ENCODE measurements at places on chromosomes 3 and 15.

GRCh38 chr3:18411541-18411940 lies 13.6 kb downstream of the SATB1 start:
- DNase-seq, result no peak

DNA sequence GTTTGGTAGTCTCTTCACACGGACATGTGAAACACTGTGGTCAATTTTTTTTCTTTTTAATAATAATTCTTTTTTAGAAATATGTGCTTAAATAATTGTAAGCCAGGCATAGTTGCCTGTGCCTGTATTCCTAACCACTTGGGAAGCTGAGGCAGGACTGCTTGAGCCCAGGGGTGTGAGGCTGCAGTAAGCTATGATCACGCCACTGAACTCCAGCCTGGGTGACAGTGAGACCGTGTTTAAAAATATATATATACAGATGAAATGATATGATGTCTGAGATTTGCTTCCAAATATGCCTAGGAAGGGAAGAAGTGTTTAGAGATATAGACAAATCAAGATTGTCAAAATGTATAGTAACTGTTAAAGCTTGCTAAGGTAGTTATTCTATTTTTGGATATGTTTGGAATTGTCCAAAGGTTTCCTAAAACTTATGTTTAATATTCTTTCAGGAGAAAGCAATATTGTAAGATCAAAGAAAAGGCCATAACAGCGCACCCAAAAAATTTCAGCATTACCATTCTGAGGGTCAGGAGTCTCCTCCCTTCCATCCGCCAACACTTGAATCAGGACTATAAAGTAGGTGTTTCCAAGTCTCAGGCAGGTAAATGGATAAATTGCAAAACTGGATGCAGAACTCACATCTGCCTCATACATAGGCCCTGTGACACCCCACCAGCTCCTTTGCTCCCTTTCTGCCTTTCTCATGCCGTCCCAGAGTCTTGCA lies 532 bp upstream of the SELENOT start:
- no peak for DNase-seq

- no peak for DNase-seq
Measured at GRCh38 chr3:127607675-127608361, 9.6 kb downstream of the MCM2 start.

GRCh38 chr15:55179141-55179540 lies 17.6 kb downstream of the RSL24D1 start:
- DNase-seq, result no peak

- DNase-seq, result no peak
Measured at GRCh38 chr3:621714-622113, 425.2 kb downstream of the CHL1 start.

DNA sequence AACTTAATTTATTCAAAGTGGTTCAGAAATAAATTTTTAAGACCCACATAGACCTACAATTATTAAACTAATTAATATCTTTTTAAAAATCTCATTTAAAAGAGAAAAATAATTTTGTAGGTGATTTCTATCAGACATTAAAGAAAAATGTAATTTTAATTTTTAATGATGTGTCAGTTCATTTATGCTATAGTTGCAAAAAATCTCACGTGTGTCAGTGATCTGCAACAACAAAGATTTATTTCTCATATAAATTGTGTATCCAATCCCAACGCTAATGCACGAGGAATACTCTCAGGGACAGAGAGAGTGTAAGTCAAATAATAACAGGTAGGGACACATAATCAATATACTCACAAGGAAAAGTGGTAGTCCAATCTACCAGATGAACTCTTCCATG lies 456.6 kb upstream of the CCDC54 start:
- no peak for DNase-seq

DNA sequence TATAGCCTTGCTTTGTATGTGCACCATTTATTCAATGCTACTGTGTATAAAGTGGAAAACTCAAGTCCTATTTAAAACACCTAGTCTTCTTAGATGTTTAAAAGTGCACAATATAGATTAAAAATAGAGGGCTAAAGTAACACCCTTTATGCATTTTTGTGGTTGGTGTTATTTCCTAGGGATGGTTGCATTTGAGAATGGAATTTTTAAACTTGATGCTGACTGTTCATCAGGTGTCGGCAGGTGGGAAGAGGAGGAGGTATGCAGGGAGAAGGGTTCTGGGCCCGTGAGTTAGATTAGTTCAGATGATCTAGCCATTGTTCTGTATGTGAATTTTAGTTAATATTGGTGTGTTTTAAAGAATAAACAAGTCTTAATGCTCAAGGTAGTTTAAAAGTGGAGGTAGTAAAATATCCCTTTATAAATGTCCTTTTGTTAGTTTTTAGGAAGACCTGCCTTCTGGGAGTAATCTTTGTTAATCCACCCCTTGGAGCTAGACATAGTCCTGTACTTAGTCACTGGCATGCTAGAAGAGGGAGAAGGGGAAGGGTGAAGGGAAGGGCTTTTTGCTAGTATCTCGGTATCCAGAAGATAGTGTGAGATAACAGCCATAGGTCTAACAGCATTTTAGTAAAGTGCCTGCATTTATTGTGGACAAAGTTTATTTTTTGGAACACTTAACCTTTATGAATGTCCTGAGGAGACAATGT lies 8.1 kb upstream of the SRPRB start:
- DNase-seq, result no peak

DNA sequence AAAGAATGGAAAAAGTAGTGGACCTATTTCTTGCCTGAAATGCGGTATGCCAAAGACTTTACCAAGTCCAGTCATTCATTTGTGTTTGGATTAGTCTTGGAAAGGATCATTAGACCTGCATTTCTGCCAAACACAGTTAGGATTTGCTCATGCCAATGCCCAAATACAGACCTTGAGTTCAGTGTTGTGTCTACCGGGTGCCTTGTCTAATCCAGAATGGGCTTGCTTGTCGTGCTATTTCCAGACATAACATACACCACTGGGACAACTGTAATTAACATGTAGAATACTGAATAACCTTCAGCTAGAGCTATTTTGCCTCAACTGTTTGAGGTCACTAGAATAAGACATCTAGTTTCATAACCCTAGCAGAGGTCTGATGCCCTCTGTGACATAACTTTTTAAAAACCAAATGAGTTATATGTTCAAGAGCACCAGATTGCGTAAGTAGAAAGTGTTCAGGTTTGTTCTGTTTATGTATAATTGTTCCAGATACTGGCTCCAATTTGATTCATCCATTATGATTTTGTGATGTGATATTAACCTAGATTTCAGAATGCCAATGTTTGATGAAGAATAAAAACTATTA lies 145.3 kb upstream of the DPH6 start:
- no peak for DNase-seq

GRCh38 chr15:91983729-91984340 lies 130.3 kb downstream of the SLCO3A1 start:
- no peak for DNase-seq

- DNase-seq, result no peak
Measured at GRCh38 chr15:99509686-99510461, 55.9 kb upstream of the MEF2A start.

DNA sequence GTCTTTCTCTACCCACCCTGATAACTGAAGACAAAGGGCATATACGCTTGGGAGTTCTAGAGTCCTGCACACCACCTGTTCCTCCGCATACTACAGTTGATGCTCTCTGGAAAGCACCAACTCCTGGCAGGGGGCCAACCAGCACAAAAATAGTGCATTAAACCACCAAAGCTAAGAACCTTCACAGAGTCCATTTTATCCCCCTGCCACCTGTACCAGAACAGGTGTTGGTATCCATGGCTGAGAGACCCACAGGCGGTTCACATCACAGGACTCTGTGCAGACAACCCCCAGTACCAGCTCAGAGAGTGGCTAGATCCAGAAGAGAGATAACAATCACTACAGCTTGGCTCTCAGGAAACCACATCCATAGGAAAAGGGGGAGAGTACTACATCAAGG lies 114.4 kb upstream of the POU1F1 start:
- no peak for DNase-seq

DNA sequence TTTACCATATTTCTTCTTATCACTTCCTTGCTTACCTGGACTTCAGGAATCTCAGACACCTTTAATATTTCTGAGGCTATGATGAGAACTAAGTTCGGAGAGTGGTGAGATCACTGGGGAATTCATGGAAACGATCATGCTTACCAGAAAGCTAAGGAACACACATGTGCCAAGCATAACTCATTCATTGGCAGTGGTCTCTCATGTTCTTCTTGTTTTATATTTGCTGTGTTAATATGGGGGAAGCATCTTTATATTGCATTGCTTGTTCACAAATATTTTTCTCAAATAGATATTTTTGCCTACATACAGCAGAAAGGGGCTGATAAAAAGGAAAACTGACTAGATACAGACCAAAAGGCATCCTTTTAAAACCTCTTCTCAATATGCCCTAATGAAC lies 55.8 kb downstream of the COL6A6 start:
- DNase-seq, result no peak

DNA sequence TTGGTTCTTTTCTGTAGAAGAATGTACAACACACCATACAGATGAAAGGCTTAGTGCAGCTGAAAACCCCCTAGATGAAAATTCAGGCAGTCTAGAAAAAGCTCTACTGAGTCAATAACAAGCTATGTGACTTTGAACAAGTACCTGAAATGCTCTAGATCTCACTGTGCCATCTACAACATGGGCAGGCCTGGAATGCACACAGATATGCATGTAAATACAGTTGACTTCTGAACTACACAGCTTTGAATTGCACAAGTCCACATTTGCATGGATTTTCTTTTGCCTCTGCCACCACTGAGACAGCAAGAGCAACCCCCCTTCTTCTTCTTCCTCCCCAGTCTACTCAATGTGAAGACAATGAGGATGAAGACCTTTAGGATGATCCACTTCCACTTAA lies 98.4 kb downstream of the CNTN3 start:
- no peak for DNase-seq

- no peak for DNase-seq
Measured at GRCh38 chr3:23611737-23612295, 193.9 kb upstream of the UBE2E1 start.

GRCh38 chr15:62637574-62637897 lies 405.0 kb upstream of the TPM1 start:
- DNase-seq, result no peak

- DNase-seq, result no peak
Measured at GRCh38 chr3:157782236-157782635, 279.0 kb upstream of the VEPH1 start.

- no peak for DNase-seq
Measured at GRCh38 chr3:101279162-101279561, 41.2 kb downstream of the IMPG2 start.

GRCh38 chr3:94291686-94292085 lies 228.8 kb downstream of the NSUN3 start:
- no peak for DNase-seq

DNA sequence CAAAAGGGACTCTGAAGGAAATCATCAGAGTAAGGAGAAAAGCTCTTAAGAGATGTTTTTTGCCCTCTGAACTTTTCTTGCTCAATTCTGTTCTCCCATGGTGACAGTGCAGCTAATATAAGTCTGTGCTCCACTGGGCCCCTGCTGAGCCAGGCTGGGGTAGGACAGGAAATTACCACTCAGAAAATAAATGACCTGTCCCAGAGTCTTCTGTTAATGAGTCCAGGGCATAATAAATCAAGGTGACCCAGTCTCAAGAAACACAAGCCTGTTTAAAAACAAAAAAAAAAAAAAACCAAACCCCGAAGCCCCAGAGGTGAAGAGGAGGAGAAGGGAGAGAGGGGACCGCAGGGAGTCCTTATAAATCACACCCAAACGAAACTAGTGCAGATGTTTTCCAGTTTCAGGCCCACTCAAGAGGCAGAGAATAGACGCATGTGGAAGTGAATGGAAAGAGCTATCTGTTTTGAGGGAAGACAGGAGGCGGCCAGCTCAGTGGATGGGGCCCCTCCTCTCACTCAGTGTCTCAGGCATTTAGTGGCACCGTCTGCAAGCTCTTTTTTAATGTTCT lies 59.8 kb upstream of the BOC start:
- no peak for DNase-seq

- DNase-seq, result no peak
Measured at GRCh38 chr15:44366971-44367370, 60.5 kb upstream of the CTDSPL2 start.

- DNase-seq, result no peak
Measured at GRCh38 chr3:46098319-46098761, 71.1 kb upstream of the XCR1 start.
